Skin of body (tissue), 3 donors: ENCODE measurements at places on chromosomes 11 and 22. TPM values are rescaled to one million over a fixed set of nuclear protein-coding genes. Genes with fewer than 3 reads are reported as not detected.
A peak's percentile ranks its signal among the peaks of the same experiment; 100 is the strongest.

DNA sequence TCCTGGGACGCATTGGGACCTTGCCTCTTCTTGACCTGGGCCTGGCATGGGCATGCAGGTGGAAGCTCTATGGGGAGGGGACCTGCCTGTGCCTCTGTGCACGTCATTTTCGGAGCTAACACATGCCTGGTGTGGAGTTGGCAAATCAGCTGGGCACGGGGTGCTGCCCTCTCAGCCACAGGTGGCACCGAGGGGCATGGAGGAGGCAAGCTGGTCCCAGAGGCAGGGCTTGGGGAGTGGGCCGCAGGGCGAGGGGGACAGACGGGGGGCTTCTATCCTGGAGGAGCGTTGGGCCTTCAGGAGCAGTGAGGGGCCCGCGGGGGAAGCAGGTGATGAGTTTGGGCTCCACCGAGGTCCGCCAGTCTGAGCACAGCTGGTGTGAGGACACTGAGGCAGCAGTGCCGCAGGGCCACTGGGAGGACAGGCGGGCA lies 362.0 kb downstream of the TBC1D22A start:
- DNase-seq = no peak

DNA sequence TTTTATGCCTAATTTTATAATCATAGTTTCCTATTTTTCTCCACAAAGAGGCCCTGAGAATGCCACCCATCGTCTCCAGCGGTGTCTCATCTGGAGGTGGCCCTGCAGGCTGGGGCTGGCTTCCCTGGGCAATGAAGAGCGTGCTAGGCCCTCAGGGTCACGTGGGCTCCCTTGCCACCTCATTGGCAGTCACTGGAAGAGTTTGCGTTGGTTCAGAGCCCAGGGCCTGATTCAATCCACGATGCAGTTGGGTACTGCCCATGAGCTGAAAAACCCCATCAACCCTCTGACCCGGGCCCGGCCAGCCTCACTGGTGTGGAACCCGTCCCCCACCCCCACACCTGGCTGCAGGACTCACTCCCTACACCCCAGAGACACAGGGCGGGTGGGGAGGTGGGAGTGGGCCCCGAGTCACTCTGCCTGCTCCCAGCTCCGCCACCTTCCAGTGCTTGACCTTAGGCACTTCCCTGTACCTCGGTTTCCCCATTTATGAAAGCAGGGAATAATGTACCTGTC lies 43.4 kb upstream of the A4GALT start:
- DNase-seq = no peak

DNA sequence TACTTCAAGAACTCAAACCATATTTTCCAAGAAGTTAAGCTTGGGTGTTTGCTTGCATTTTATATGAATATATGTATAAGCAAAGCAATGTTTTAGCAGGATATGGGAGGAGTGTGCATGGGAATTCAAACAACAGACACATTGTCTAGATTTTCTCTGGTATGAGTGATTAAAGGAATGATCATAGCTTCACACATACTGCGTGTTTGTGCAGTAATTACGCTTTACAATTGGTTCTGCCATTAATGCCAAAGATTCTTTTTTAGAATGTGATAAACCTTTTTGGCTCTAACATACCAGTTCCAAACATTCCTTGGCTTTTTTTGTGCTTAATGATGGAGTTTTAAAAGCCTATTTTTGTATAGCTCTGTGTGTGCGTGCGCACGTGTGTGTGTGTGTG lies 54.0 kb downstream of the CCDC34 start:
- peak; percentile 42 for DNase-seq

DNA sequence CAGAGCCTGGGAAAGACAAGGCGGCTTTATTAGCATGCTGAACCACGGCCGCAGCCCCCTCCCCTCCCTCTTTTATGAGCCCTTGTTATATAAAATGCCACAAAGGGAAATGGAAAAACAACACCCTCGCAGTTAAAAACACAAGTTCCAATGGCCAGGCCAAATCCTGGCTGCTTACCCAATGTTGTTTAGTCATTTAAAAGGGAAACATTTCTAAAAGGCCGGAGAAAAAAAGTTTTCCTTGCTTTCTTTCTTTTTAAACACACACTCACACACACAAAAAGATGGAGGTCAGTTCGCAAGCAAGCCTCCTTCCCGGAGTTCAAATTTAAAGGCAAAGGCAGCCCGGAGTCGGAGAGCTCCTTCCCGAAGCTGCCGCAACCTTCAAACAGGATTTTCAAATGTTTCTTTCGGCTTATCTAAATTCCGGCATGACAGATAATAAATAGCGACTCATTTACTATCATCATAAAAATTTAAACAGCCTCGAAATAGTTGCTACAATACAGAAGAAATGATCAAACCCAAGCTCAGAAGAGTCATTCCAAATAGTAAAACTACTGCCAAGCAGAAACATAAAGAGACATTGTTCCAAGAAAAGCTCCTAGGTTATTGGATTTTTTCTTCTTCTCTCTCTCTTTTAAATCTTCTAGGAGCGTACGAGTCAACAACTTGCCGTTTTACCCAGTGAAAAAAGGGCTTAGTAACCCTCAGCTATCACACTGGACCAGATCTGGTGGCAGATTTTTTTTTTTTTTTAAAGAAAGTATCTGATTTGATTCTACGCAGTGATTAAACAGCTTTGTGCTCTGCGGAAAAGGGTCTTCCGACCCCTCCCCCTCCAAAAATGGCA lies 3.5 kb downstream of the PHF21B start:
- DNase-seq = no peak

- DNase-seq = no peak
Measured at GRCh38 chr11:110716361-110716760, 4.1 kb upstream of the ARHGAP20 start.

GRCh38 chr11:112396076-112396475 lies 135.4 kb upstream of the PLET1 start:
- no peak for DNase-seq

GRCh38 chr11:130458410-130458729 lies 9.9 kb downstream of the ADAMTS15 start:
- DNase-seq = no peak

DNA sequence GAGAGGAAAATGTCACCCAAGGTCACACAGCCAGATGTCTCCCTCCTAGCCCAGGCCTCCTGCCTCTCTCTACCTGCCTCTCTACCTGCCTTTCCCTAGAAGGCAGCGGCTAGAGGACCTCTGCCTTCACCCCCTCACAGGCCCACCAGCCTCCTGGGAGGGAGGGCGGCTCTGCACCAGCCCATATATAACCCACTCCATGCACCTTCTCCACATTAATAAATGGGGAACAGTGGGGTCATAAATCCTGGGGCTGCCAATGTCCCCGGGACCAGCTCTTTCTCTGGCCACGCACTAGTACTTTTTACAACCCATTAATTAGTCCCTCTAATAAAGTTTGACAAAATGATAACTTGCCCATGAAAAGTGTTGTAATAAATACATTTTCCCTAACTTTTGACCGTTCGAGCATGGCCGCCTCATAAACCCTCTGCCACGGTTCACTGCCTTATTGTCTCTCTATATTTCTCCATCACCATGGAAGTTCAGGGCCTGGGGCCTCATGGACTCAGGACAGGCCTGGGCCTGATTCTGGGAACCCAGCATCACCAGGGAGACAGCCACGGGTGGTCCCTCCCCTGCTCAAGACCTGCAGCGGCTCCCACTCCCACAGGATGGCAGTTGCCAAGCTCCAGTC lies 102.1 kb downstream of the MN1 start:
- DNase-seq = no peak

DNA sequence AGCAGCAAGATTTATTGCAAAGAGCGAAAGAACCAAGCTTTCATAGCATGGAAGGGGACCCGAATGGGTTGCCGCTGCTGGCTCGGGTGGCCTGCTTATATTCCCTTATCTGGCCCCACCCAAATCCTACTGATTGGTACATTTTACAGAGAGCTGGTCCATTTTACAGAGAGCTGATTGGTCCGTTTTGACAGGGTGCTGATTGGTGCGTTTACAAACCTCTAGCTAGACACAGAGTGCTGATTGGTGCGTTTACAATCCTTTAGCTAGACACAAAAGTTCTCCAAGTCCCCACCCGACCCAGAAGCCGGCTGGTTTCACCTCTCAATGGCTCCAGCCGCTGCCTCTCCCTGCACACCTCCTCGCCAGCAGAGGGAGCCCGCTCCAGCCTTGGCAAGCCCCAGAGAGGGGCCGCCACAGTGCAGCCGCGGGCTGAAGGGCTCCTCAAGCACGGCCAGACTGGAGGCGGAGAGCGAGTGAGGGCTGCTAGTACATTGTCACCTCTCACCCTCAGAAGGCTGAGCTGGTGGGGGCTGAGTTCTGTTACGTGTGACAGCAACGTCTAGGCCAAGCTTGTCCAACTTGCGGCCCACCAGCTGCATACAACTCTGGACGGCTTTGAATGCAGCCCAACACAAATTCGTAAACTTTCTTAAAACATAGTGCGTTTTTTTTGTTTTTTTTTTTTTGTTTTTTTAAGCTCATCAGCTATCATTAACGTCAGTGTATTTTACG lies 8.7 kb downstream of the PTH start:
- DNase-seq = no peak

Gene GRAP2
- 3.5 TPM for total RNA-seq

Gene OR5AL1
- total RNA-seq = not detected

Gene LTO1
- 11.6 TPM for total RNA-seq

Gene POU2AF1
- 0.10 TPM for total RNA-seq
